NCI-H510A (cell line): ENCODE measurements at places on chromosomes 1 and 21.

GRCh38 chr1:6815726-6816125, 30.5 kb downstream of the CAMTA1 start:
- no peak for DNase-seq

GRCh38 chr1:90161625-90162024, 166.7 kb downstream of the ZNF326 start:
- no peak for DNase-seq

DNA sequence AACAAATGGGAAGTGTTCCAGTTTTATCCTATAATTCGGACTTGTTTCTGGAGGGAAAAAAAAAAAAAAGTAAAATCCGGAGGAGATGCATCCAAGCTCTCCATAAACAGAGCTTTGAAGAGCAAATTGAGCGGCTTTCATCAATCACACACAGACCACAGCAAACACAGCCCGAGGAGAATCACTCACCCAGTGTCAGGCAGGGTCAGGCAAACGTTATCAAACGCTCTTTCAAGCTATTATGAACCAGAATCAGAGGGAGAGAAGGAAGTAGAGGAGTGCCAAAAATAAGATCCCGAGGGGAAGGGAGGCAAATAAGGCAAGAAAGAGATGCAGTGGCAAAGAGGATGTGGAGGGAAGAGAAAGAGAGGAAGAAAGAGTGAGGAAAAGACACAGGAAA, 188.3 kb upstream of the CAMK1G start:
- DNase-seq = no peak

- no peak for DNase-seq
These were observed 2.2 kb downstream of the NEGR1 start for GRCh38 chr1:72280131-72280530.

DNA sequence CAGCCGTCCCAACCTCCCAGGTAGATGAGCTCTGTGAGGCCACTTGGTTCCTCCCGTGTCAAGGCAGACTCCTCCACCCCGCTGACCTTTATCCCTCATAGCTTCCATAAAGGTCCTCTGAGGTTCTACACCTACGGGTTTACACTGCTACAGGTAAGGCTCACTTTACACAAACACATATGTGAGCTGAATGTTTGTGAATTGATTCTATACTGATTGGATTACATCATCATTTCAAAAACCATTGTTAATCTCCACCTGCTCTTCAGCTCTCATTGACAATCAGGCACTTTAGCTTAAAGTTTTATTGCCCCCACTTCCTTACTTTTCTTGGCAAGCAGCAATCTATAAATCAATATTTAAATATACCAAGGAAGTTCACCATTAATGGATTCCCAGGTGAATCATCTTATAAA, 12.8 kb upstream of the RGS16 start:
- DNase-seq = no peak

DNA sequence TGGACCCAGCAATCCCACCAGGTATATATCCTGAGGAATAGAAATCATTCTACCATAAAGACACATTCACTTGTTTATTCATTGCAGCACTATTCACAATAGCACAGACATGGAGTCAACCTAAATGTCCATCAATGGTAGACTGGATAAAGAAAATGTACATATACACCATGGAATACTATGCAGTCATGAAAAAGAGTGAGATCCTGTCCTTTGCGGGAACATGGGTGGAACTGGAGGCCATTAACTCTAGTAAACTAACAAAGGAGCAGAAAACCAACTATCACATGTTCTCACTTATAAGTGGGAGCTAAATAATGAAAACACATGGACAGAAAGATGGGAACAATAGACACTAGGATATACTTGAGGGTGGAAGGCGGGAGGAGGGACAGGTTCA, 36.1 kb upstream of the PRKACB start:
- no peak for DNase-seq

DNA sequence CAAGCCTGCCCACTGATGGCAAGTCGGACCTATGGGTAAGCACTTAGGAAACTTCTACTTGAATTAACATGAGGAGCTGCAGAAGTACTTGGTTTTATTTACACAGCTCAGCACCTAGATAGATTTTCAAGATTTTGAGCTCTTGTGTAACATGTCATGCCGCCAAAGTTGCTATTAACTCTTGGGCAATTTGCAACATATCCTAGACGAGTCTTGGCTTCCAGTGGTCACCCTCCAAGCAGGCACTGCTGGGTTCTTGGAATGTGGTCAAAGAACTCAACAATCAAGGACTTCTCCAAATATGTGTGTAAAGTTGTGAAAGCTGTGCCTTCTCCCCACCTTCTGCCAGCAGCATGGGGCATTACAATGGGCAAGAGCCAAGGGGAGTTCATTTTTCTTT, 17.8 kb upstream of the GUCA2B start:
- no peak for DNase-seq

DNA sequence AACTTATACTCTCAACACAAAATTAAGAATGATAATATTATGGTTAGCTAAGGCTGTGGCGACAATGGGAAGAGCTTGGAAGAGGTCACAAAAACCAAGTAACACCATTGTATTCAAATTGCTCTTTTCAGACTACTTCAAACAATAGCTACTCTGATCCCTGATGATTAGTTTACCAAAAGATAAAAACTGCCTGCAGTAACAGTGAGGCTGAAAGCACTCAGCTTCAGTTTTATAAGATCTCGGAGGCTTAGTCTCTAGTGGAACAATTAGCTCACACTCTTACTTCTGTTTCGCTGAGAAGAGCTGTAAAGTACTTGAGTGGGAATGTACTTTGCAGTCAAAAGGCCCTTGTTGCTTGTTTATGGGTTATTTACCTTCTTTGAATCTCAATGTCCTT, 278.5 kb downstream of the LRRC7 start:
- DNase-seq = no peak

DNA sequence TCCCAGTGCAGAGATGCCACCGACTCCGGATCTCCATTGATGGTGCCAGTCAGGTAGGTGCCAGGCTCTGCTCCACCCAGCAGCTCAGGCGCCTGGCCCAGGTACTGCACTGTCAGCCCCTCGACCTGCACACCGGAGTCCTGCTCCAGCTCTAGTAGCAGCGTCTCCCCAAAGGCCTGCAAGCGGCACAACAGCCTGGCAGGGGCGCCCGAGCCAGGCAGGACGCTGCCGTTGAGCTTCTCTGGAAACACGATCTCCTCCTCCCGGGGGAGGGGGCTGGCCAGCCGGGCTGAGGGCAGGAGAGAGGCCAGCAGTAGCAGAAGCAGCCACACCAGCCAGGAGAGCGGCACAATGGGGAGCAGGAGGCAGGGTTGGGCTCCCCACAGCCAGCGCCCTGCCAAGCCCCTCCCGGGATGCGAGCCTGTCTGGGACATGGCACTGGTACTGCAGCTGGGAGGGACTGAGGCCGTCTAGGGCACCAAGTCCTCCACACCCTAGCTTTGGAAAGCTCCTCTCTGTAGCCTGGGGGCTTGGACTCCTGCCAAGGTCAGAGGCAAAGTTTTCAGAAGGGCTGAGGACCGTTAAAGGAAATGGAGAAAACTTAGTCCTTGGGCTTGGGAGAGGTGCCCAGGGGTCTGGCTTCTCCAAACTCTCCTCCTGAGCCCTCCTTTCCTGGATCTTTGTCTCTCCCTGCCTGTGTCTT, 509 bp downstream of the ADAMTS4 start:
- peak; percentile 54 for DNase-seq

DNA sequence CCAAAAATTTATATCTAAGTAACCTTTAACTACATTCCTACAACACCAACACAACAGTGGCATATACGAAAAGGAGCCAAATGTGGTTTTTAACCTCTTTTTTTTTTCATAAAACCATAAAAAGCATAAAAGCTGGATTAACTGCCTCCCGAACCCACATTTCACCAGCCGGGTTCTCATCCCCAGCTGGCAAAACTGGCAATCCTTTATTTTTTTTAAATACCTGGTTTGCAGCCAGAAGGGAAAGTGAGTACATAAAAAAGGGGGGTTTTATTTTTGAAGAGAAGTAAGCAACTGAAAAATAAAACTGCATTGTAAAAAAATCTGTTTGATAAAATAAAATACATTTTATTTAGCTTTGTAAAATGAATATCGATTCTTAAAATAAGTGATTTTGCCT, 295.4 kb downstream of the AKT3 start:
- DNase-seq = no peak

DNA sequence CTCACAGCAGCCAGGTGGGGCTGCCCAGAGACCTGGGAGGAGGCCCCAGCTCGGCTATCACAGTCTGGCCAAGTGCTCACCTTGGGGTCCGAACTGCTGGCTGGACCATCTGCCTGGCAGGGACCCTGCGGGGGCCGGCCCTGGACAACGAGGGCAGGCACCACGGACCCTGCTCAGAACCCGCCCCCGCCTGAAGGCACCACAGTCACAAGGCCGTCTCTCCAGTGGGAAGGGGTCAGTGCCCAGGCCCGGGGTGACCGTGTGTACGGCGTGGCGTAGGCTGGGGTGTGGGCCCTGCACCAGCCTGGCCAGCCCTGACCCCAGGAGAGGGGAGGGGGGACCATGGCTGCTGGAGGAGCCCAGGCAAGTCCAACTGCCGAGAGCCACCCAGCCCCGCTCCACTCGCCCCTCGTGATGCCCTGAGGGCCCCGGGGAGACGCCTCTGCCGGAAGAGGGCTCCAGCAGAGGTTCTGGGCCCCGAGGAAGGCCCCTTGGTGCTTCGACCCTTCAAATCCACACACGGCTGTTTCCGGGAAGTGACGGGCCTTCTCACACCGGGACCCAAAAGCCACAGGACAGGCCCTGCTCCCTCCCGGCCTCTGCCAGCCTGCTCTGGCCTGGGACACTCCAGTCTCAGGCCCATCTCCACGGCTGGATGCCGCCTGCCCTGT, 11.2 kb upstream of the RNF223 start:
- no peak for DNase-seq

DNA sequence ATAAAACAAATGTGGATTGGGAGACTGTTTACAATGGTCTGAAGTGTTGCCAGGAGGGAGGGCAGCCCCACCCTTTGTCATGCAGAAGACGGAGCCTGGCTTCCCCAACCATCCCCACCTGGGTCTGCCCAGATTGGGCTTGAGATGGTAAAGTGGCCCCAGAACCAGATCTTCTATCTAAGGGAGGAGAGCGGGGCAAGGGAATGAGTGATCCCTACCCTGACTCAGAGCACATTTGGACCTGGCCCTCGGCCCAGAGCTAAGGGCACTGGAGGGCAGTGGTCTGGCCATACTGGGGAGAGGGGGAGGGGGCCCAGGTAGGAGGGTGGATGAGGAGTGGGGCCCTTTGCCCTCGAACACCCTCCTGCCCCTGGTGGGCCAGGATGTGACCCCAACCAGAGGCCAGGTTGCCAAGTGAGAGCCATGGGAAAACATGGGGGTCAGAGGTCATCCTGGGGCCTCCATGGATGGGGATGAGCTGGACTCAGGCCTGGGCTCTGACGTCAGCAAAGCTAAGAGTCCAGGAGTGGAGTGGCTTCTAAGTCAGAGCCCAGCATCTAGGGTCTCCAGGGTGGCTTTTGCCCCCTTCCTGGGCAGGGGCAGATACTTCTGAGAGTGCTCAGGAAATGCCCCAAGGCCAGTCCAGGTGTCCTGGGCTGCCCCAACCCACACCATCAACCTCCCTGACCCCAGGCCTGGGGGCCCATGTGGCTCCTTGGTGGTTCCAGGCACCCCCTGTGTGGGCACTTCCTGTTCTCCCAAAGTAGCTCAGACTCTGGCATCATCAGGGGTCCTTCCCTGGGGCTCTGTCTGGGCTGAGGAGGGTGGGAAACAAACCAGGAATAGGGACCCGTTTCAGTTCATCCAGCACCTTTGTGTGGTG, 1.6 kb upstream of the LEFTY1 start:
- no peak for DNase-seq

- DNase-seq = no peak
These were observed 58.0 kb downstream of the STUM start for GRCh38 chr1:226606311-226607267.

- DNase-seq = no peak
These were observed 719.1 kb upstream of the B3GALT2 start for GRCh38 chr1:193905288-193906085.

DNA sequence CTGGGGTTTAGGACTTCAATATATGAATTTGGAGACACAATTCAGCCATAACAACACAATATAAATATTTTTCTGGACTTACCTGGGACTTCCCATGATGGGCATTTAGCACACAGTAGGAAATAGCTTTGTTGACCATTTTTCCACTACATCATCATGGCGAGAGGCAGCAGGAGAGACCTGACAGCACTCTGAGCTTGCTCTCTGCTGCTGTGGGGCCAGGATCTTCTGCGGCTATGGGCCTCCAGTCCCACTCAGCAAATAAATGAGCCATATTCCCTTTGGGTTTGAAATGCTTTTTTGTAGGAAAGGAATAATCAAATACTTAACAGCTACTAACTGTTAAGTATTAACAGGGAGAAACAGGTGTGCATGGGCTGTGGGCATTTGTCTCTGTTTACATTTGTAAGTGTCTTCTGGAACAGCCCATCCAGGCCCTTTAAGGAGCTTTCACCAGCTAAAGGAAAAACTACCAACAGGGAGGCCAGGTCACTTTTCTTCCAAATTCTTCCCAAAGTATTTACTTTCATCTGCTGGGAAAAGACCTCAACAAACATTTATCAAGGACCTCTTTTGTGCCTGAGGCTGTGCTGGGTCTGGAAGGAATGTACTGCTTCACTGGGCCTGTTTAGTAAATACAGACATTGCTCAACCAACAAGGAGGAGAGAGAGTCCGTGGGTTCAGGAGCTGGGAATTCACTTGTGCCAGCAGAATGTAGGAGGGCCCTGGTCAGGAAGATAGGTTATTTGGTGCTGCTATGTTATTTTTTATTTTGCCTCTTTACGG, 133.2 kb downstream of the LRIG2 start:
- no peak for DNase-seq

DNA sequence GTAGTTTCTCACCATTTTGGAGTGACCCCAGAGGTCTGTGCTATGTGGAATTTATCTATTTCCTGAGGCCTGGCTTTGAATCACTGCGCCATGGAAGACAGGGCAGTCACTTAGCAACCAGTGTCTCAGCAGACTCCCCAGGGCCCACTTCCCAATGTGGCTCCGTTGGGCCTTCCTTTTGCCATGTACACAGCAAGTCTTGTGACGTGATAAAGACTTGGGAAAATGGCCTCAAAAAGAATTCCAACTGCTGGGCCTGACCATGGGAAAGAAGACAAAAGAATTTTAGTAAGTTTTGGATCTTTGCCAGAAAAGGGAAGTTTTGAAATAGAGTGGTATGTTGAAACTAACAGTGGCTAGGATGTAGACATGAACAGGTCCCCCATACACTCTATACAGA, 36.2 kb downstream of the TLR5 start:
- no peak for DNase-seq

DNA sequence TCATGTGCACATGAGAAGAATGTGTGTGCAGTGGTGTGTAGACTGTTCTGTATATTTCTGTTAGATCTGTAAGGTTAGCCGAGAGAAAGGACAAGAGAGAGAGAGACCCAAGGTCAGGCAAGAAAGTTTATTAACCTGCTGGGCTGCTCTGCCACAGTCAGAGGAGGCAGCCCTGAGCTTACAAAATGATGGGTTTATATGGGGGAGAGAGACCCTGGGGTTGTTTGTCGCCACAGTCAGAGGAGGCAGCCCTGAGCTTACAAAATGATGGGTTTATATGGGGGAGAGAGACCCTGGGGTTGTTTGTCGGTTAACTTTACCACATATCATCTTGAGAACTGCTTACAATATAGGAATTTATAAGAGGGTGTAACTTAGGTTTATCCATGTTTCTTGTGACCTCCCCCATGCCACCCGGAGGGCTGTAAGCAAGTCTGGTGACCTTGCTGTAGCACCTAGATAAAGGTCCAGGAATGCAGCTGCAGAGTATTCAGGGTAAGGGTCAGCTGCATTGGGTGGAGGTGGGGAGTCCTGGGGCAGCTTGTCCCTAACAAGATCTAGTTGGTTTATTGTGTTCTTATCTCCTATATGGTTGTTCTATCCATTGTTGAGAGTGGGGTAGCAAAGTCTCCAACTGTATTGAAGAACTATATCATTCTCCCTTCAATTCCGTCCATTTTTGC, 9.3 kb upstream of the ZBTB40 start:
- no peak for DNase-seq

- DNase-seq = no peak
These were observed 21.0 kb upstream of the CBR3 start for GRCh38 chr21:36113647-36114428.
